ENCODE measurements at places on chromosomes 5 and 9.

GRCh38 chr5:127077366-127077765 lies 4.1 kb upstream of the C5orf63 start:
- no peak for DNase-seq

GRCh38 chr9:5493679-5494511 lies 16.4 kb upstream of the PDCD1LG2 start:
- DNase-seq, result no peak

DNA sequence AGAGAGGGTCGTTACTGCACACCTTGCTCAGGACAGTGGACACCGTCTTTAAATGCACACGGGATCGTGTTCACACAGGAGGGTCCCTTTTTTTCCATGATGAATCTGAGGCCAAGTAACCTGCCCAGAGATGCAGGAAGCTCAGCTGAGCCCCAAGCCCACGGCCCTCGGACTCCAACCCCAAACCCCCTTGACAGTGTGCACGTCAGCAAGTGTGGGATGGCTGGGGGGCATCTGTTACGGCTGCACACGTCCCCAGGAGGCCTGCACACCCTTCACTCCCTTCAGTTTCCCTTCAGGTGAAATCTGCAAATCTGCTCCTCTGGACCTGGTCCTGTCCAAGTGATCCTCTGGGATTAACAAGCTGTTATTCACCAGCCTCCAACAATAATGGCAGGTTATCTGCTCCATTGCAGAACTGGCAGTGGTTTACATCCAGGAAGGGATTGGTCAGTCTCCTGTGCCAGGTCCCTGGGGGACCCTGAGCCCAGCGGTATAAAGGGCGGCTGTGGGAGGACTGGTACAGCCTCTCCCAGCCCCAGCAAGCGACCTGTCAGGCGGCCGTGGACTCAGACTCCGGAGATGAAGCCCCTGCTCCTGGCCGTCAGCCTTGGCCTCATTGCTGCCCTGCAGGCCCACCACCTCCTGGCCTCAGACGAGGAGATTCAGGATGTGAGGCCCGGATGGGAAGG lies at the start of gene LCN1:
TSS of gene LCN1 (plus strand) at position 525 of the 692 bp plus-strand sequence. CDS start at position 583, 58 bp downstream.
- no peak for DNase-seq

- no peak for DNase-seq
Measured at GRCh38 chr9:27600256-27600655, 27.0 kb upstream of the C9orf72 start.

DNA sequence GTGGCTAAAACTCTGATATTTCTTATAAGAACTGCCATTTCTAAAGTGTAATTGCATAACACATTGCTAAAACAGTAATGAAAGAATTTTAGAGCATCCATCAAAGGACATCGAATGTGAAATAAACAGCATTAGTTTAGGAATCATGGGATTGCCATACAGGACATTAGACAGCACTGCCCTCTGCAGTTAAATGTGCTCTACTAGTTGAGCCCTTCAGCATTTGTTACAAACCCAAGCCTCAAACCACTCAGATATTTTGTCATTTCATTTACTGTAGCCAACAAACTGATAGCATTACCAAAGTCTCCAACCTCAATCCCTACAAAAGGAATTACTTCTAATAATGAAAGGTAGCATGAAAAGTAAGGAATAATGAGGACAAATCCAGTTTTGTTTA lies 116.8 kb upstream of the COX7C start:
- DNase-seq, result no peak

GRCh38 chr5:143405063-143405848 lies 1.8 kb upstream of the NR3C1 start:
- DNase-seq, result peak; percentile 39

- no peak for DNase-seq
Measured at GRCh38 chr5:91058575-91058974, 324.5 kb downstream of the ARRDC3 start.

- DNase-seq, result no peak
Measured at GRCh38 chr9:95595721-95596295, 79.0 kb upstream of the PTCH1 start.

- DNase-seq, result no peak
Measured at GRCh38 chr5:56803025-56803424, 12.3 kb upstream of the MAP3K1 start.

GRCh38 chr9:75699017-75699416 lies 191.5 kb upstream of the PCSK5 start:
- no peak for DNase-seq

GRCh38 chr9:70263421-70263820 lies 4.6 kb downstream of the SMC5 start:
- no peak for DNase-seq

- DNase-seq, result no peak
Measured at GRCh38 chr9:77533671-77534070, 114.5 kb downstream of the GNA14 start.

DNA sequence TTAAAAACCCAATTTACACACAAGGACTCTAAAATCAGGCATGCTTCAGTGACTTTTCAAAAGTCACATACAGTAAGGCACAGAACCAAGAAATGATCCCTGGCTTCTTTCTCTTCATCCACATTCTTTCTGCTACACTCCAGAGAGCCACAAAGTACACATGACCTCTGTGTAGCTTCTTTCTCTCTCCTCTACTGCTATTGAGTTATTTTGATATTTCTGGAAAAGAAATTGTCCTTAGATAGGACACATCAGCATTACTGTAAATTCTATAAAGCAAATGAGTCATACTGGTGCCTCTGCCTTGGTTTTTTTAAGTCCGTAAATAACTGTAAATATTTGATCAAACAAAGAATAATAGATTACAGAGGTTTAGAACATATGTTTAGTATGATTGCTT lies 96.3 kb downstream of the KIAA0825 start:
- no peak for DNase-seq

DNA sequence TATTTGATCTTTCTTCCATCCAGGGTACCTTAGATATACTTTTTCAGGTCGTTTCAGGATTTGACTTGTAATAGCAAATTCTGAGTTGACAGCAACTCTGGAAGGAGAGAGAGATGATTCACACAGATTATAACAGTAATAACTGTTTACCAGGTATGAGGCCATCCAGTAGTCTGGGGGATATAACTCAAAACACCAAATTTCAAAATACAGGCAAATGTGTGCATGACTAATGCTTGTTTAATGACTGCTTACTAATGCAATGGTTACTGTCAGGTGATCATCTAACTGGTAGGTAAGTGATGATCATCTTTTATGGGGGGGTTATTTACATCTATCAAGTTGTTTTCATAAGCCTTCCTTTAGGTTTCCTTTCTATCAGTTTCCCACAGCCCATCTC lies 412.3 kb downstream of the MAT2B start:
- DNase-seq, result no peak

DNA sequence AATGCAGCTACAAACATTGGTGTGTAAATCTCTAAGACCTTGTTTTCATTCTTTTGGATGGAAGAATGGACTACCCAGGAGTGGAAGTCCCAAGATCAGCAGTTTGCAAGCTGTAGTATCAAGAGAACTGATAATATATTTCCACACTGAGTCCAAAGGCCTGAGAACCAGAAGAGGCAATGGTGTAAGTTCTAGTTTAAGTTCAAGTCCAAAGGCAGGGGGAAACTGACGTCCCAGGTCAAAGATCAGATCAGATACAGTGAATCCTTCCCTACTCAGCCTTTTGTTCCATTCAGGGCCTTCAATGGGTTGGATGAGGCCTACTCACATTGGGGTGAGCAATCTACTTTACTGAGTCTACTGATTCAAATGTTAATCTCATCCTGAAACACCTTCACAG lies 80.3 kb upstream of the ERBIN start:
- no peak for DNase-seq

- DNase-seq, result no peak
Measured at GRCh38 chr5:73031839-73032238, 76.0 kb downstream of the FCHO2 start.

DNA sequence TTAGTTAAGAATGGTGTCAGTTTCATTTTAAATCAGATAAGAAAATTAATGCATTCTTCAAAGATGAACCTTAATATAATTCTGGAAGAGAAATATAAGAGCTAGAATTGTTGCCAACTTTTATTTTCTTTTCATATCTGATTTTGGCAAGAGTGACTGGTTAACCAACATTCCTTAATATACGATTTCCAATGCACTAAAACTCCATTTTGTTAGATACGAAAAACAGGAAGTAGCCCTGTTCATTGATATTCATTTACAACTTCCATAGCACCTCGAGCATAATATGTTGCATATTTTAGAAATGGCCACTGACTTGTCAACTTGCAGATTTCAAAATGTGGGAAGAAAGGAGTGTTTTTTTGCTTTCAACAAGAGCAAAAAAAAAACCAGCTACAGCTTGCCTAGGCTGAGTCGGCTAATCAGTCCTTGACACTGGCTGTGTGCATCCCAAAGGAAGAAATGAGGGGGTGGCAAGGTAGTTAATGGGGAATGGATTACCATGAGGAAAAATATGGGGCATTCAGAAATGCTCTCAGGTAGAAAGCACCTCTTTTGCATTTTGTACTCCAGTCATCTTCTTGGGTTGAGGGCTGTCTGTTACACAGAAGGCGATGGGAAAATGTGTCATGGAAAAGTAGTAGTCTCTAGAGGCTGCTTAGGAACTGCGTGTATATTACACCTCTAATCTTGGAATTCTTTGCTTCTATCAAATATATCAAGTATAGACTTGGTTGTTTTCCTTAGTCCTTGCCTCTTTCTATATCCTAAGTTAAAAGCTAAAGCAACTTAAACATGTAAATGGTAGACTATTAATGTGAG lies 3.9 kb downstream of the MAP3K1 start:
- DNase-seq, result no peak

GRCh38 chr9:111904026-111904425 lies 7.4 kb downstream of the UGCG start:
- DNase-seq, result no peak

GRCh38 chr5:150519560-150519945 lies 11.6 kb downstream of the NDST1 start:
- DNase-seq, result no peak

DNA sequence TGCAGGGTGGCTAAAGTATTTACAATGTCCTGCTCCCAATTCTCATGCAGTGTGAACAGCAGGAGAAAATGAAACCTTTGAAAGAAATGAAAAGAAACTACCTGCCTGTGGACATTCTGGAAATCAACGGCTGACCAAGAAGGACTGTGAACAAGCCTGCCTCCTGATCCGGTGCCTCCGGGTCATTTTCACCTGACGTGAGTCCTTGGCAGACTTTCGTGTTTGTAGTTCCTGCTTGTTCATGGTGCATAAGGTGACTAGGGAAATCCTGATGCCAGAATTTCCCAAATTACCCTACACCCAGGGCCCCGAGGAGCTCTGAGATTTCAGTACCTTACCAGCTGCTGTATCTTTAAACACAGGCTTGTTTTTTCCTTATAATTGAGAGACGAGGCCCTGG lies 317.5 kb downstream of the TLE1 start:
- DNase-seq, result no peak

DNA sequence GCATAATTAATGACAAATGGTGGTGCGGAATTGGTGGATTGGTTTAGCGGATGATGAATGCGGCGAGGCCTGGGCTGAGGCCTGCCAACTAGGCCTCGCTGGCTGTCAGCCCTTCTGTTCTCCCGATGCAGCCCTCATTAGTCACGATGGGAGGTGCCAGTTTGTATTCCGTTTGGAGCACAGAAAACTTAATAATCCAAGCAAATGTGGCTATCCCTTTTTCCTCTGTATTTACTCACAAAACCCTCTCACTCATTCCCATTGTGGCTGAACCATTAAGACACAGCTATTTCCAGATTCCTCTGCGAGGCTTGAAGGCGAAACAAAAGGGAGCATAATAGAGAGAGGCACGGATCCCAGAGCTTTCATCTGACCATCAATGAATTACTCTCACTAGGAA lies 114.3 kb downstream of the MVB12B start:
- DNase-seq, result no peak

DNA sequence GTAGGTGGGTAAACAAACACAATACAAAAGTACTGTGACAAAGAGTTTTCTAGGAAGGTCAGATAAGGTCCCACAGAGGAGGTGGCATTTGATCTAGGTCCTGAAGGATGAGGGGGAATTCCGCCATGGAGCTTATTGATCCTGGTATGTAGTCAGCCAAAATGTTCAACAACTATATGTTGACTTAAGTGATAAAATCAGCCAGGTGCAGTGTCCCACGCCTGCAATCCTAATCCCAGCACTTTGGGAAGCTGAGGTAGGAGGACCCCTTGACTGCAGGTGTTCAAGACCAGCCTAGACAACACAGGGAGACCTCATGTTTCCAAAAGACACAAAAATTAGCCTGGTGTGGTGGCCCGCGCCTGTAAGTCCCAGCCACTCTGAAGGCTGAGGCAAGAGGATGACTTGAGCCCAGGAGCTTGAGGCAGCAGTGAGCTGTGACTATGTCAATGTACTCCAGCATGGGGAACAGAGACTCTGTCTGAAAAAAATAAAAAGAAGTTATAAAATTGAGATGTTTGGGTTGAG lies 46.4 kb upstream of the PLIN2 start:
- DNase-seq, result no peak

- DNase-seq, result no peak
Measured at GRCh38 chr5:177598477-177598876, 1.5 kb upstream of the B4GALT7 start.

DNA sequence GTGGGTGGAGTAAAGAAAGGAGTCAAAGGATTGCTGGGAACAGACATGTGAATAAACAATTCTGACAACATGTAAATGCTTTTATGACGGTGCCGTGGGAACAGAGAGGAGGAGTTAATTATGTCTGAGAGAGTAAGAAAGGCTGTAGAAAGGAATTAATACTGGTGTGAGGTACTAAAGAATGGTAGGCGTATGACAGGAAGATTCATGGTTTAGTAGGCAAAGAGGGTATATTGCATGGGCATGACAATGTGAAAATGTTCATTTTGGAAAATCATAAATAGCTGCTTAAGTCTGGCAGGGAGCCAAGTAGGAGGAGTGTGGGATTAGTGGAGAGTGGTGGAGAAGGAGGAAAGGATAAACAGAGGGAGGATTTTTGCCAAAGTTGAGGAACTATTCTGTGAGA lies 19.7 kb downstream of the NAA35 start:
- no peak for DNase-seq

DNA sequence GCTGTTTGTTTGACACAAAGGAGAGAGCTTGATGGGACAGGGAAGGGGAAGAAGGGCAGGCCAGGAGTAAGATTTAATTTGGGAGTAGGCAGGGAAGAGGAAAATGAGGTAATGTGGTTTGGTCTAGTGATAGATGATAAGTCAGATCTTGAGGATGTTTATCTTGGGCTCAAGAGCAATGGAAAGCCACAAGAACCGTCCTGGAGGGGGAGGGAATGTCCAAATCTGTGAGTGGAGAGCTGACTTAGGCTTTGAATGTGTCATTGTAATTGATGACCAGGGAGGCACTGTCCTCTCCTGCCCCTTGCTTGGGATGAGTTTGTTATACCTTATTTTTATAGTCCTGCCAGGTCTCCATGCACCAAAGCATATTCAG lies 37.5 kb downstream of the MAMDC2 start:
- DNase-seq, result no peak

DNA sequence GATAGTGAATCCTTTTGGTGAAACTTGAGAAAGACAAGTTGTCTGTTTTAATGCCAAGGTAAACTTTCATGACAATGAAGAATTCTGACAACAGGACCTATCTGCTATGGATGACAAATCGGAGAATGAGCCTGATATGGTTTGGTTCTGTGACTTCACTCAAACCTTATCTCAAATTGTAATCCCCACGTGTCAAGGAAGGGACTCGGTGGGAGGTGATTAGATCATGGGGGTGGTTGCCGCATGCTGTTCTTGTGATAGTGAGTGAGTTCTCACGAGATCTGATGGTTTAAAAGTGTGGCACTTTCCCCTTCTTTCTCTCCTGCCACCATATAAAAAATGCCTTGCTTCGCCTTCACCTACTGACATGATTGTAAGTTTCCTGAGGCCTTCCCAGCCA lies 1964.1 kb upstream of the CDH9 start:
- DNase-seq, result no peak

- DNase-seq, result no peak
Measured at GRCh38 chr5:111734013-111734412, 23.0 kb downstream of the NREP start.
